ENCODE measurements at places on chromosomes 16 and 17. TPM values are rescaled to one million over a fixed set of nuclear protein-coding genes. Genes with fewer than 3 reads are reported as not detected.

- peak; percentile 71 for DNase-seq
Measured at GRCh38 chr17:1365445-1366039, 34.5 kb downstream of the YWHAE start.

- no peak for DNase-seq
Measured at GRCh38 chr16:86714166-86714565, 135.8 kb downstream of the FOXL1 start.

- DNase-seq: no peak
Measured at GRCh38 chr17:49054342-49055092, 57.3 kb downstream of the IGF2BP1 start.

DNA sequence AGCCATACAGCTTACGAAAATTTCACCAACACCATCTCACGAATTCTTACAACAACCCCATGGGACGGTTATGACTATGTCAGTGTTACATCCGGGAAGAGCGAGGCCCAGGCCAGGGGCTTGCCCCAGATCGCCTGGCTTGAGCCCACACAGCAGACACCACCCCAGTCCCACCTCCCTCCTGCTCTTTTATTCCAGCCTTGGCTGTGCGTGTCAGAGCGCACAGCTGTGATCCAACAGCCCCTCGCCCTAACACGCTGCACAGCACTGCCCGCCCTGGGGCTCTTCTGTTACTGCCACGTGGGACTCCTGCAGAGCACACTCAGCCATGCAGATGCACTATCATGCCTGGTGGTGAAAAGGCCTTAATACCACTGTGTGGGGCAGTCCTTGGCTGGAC is 127.9 kb downstream of the ENGASE start:
- DNase-seq: no peak

- no peak for DNase-seq
Measured at GRCh38 chr16:22165508-22166285, 3.4 kb downstream of the SDR42E2 start.

GRCh38 chr17:13182450-13182849 is 164.6 kb upstream of the ELAC2 start:
- no peak for DNase-seq

GRCh38 chr17:35252651-35253050 is 9.8 kb downstream of the SLFN5 start:
- DNase-seq: no peak

DNA sequence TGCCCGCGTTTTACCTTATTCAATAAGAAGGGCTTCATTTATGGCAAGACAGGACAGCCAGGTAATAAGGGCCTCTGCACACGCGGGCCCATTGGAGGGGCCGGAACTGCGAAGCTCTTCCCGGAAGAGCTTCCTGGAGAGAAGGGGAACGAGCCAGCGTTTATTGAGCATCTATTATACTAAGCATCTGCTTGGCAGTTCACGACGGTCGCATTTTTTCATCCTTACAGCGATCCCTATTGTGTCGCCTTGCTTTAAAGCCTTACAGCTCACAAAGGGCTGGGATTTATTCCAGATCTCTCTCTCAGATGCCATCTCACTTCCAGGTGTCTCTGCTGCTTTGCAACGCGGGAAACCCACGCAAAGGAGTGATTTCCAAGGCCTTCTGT is 546 bp downstream of the ZPBP2 start:
- DNase-seq: no peak

DNA sequence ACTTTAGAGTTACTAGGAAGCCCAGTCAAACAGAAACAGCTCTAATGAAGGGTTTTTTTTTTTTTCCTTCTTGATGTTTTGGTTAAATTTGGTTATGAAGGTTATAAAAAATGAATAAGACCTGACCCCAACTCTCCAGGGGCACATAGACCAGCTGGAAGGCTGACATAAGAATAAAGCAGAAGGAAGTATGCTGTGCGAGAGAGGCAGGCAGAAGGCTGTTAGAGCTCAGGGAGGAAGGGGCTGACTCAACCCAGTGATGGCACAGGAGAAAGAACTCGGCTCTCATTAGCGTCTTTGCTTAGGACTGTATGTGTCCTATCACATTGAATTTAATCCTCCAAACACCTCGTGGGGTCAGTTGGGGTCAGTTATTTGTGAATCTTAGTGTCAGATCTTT is 474.6 kb downstream of the PMP22 start:
- no peak for DNase-seq

GRCh38 chr17:67044016-67044772 is at the start of gene CACNG1:
Gene CACNG1 (plus strand): TSS chr17:67044554. CDS start chr17:67044661, 107 bp downstream.
- DNase-seq: no peak

DNA sequence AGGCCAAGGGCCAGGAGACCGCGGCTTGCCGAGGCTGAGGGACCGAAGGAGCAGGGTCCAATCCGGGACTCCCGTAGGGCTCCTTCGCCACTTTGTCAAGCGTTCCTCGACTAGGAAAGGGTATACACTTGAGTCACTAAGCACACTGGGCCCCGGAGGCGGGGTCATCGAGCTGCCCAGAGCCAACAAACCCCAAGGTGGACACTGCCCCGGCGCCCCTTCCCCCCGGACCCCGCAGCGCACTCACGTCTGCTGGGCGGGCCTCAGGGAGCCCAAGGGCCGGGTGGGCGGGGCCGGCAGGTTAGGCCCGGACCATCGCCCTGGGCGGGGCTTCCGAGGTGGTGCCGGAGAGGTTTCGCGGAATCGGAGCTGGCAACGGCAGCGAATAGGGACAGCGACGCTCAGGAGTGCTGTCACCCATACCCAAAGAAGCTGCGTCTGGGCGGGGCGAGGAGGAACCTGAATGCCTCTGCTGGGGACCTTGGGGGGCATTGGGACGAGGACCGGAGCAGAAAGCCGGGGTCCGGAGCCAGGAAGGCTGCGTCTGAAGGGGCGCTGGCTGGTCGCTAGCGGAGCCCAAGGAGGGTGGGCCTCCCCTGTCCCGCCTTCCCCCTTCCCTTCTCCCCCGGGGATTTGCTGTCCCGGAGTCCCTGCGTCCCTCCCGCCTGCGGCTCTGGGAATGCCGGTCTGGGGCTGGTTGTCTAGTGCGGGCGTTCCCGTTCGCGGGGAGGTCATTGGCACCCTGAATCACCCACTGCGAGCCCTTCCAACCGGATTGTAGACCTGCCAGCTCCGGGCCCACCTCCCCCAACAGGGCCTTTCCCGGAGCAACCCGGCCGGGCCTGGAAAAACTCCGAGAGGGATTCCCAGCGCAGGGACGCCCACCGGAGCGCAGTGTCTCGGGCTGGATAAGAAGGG is 118.2 kb upstream of the SMURF2 start:
- peak; percentile 60 for DNase-seq

- DNase-seq: no peak
Measured at GRCh38 chr16:31016018-31016417, 5.6 kb upstream of the STX1B start.

DNA sequence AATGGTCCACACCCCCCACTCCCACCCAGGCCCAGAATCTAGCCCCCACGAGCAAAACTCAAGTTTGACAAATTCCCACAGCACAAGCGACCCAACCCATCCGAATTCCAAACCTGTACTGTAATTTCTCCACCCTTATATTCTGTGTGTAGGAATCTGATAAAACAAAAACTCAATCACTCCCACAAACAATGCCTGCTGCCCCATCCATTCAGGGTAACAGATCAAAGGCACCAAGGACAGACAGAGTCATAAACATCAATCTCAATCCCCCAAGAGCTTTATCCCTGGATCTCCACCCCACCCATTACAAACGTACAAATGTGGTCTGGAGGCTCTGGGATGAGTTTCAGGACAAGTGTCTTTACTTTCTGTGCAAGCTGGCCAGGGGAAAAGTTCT is 157.8 kb downstream of the AXIN2 start:
- DNase-seq: no peak

GRCh38 chr17:43679911-43680310 is 18.2 kb upstream of the MEOX1 start:
- no peak for DNase-seq

DNA sequence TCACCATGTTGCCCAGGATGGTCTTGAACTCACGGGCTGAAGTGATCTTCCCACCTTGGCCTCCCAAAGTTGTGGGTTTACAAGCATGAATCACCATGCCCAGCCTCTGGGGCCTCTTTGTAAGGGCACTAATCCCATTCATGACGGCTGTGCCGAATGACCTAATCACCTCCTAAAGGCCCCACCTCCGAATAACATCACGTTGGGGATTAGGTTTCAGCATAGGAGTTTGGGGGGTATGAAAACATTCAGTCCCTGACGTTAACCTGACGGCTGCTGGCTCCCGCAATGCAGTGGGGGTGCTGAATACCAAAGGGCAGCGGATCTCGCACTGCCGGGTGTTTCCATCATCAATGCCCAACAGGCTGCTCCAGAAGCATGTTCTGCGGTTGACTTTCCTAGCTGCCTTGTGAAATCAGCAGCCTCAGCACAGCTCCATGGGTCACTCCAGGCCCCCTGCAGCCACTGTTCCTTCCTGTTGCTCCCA is 120.8 kb upstream of the SEC14L1 start:
- no peak for DNase-seq

- DNase-seq: no peak
Measured at GRCh38 chr17:31888124-31888523, 13.4 kb downstream of the UTP6 start.

- DNase-seq: no peak
Measured at GRCh38 chr16:11819798-11820197, 22.7 kb upstream of the ZC3H7A start.

- no peak for DNase-seq
Measured at GRCh38 chr16:12152740-12153139, 176.2 kb downstream of the SNX29 start.

DNA sequence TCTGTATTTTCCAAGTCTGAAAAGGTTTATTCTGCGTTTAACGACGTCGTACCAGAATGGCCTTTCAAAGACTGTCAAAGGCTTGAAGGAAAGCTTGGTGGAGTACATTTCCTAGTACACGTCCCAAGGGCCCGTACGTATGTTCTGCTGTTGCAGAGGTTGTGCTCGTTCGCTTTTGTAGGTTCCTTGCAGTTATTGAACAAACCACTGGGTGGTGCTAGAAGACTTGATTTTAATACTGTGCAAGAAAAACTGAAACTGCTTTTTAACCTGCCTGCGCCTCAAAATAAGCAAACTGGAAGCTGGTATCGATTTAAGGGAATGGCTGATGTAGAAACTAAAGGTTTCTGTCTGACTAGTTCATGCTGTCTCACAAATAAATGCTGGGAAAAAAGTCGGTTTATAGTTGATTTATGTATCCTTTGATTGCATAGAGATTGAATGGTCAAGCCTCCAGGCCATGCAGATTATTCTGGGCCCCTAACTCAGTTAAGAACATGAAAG is 54.6 kb downstream of the USP10 start:
- DNase-seq: peak; percentile 78

DNA sequence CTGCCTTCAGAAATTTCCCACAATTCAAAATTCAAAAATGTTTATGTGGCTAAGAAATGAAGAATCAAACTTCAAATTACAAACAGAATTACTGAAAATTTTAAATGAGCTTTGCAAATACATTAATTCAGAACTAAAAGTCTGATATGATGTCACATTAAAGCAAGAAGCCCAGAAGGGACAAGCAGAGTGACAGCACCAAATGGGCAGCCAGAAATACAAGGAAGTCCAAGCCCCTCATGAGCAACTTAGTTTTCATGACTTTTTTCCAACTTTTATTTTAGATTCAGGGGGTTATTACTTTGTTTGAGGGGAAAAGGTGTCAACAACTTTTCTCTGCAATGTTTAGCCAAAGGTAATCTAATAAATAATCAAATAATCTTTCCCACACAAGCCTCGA is 21.5 kb downstream of the UBE2G1 start:
- no peak for DNase-seq

GRCh38 chr17:7114875-7115614 is 423 bp upstream of the ASGR2 start:
- DNase-seq: no peak

GRCh38 chr16:4115949-4116318 is 308 bp downstream of the ADCY9 start:
- no peak for DNase-seq

The SLFN12L gene
- 48.8 TPM for total RNA-seq

The YPEL3 gene
- total RNA-seq: 36.1 TPM

The CCL17 gene
- 18.6 TPM for total RNA-seq

The DHX58 gene
- total RNA-seq: 8.1 TPM

The FNDC8 gene
- 0.15 TPM for total RNA-seq

The HYDIN gene
- total RNA-seq: not detected

The GAS2L2 gene
- 0.07 TPM for total RNA-seq

Measured in CD8-positive, alpha-beta memory T cell (primary cell).